Smooth muscle cell of the brain vasculature (primary cell): ENCODE measurements at places on chromosomes 4 and X.

- DNase-seq = no peak
These were observed 53.7 kb downstream of the DCTD start for GRCh38 chr4:182863501-182863900.

GRCh38 chr4:13830449-13830848 lies 202.9 kb upstream of the BOD1L1 start:
- DNase-seq = no peak

DNA sequence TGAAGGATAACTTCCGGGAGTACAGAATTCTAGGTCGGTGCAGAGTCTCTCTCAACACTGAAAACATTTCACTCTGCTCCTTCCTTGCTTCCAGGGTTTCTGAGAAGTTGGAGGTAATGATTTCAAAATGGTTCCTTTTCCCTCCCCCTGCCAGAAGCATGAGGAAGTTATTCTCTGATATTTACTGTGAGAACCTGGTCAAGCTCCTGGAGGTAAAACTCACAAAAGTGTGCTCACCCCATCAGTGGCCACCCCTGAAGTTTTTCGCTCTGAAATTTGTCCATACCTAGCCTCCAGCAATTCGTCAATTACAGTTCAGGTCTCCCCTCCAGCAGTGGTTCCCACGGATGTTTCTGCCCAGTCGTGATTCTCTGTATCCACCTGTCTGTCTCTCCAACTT lies 16.2 kb upstream of the MECP2 start:
- DNase-seq = no peak

GRCh38 chr4:40211224-40212185 lies 14.7 kb downstream of the RHOH start:
- no peak for DNase-seq

DNA sequence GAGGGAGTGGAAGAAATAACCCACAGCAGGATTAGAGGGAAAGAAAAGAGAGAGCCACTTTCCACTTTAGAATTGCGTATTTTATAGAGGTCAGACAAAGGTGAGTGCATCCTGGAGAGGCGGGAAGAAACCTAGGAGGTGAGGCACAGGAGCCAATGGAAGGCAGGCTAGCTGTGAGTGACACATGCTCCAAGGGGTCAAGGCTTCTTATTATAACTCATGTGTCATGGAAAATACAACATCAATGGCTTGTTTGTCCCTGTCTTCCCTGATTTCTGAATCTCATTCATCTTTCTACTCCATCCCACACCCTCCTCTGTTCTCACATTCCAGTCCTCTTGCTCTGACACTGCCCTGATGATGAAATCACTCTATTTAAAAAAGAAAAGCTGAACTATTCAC lies 14.4 kb downstream of the ANXA3 start:
- no peak for DNase-seq
